ENCODE measurements at places on chromosomes 5 and 9.

GRCh38 chr5:177557041-177557647, 2.8 kb upstream of the FAM193B start:
- DNase-seq: no peak

- DNase-seq: no peak
Observed at GRCh38 chr9:92754091-92754745, 10.4 kb downstream of the BICD2 start.

DNA sequence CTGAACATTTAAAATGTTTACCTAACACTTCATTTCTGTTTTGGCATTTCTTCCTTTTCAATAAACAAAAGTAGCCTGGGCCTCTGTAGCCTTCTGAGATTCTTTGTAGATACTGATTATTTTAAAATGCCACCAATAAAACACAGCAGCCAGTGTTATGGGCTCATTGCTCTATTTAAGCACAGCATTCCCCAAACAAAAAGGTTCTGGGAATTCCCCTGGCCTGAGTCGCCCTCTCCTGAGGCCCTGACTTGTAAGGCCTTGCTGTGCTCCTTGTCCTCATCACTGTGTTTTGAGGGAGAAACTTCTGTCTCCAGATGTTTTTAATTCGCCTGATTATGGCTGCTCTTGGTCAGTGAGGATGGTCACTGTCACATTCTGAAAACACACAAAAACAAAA, 33.0 kb upstream of the CTXN3 start:
- no peak for DNase-seq

GRCh38 chr9:26657958-26658357, 234.6 kb downstream of the CAAP1 start:
- DNase-seq: no peak

DNA sequence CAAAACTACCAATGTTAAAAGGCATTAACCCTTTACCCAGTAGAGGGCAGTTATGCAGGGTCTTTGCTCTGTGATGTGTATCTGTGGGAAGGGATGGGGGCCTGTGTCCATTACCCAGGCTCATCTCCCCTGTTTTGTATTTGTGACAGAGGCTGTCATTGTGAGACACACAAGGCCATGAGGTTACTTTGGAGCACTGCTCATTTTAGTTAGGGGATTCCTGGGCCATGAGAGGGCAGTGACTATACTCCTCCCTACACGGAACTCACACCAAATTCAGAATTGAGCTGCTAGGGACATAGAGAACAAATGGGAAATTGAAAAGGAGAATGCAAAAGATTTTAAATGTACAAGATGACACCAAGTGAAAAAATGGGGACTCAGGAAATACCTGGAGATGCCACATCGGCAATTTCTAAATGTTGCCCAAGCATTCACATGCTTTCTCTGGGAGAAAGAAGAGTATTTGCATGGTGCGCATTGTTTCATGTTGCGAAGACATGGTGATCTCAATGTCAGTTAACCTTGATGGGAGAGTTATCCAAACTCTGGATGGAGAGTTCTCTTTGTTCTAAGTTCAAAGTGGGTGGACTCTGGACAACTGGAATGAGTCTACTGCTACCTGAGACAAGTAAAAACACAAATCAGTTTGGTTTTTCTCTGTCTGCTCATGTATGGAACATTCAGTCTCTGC, 32.5 kb downstream of the C9orf152 start:
- no peak for DNase-seq

DNA sequence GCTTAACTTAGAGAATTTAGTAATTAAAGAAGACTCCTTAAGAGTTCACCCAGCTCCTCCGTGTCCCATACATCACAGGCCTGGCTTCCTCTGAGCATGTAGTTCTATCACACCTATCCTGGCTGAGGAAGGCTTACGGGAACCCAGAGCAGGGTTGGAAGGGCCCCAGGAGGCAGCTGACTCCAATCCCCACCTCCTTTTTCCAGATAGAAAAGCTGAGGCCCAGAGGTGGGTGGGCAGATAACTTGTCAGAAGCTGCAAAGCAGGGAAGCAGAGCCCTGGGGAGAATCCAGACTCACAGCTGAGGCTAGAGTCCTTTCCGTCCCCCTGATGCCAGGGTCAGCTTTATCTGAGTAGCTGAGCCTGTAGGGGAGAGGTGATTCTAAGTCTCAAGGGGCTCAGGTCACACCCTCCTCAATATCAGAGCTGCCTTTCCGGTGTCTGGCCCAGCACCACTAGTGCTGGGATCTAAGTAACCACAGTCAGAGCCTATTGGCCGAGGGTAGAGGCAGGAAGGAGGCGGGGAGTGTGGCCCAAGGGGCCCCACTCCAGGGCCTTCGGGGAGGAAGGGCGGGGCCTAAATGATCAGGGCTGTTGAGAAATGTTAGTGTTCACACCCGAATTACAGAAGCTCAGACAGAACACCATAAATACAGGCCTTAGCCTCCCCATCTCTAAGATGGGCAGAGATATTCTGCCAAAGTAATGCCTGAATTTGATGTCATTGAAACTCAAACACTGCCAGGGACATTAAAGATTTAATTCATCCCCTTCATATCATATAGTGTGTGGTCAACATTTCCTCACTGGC, 9.9 kb downstream of the CCDC69 start:
- DNase-seq: peak; percentile 55

DNA sequence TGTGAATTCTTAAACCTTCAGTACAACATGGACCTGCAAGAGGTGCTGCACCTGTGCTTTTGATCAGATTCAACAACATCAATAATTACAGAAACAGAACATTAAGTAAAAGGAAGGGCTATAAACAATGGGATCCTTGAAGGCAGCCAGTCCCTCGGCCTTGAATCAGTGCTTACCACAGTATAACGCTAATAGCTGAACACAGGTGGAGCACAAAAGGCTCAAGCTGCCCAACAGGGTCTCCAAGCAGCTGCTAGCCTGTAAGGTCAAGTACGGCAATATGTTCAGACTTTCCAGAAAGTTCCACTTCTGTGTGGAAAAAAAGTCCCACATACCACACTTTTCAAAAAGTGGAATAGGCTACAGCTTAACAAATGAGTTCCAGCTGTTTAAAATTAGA, 61.9 kb upstream of the ITGA1 start:
- DNase-seq: no peak

GRCh38 chr5:43110606-43111170, 10.0 kb upstream of the ZNF131 start:
- no peak for DNase-seq

DNA sequence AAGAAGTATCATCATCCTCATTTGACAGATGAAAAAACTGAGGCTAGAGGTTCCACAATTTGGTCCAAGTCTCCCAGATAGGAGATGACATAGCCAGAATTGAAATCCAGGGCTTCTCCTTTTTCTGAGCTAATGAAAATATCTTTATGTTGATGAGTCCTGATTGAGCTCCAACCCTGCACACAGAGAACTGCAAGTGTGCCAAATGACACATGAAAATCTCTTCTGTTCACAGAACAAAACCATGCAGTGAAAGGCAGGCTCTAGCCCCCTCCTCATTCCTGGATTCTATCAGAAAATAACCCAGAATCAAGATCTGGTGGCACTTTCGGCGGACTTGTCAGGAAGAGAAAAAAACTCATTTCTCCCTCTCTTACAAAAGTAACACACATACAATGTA, 124.0 kb downstream of the GLIS3 start:
- no peak for DNase-seq
